ENCODE measurements at places on chromosomes 12 and 14.

DNA sequence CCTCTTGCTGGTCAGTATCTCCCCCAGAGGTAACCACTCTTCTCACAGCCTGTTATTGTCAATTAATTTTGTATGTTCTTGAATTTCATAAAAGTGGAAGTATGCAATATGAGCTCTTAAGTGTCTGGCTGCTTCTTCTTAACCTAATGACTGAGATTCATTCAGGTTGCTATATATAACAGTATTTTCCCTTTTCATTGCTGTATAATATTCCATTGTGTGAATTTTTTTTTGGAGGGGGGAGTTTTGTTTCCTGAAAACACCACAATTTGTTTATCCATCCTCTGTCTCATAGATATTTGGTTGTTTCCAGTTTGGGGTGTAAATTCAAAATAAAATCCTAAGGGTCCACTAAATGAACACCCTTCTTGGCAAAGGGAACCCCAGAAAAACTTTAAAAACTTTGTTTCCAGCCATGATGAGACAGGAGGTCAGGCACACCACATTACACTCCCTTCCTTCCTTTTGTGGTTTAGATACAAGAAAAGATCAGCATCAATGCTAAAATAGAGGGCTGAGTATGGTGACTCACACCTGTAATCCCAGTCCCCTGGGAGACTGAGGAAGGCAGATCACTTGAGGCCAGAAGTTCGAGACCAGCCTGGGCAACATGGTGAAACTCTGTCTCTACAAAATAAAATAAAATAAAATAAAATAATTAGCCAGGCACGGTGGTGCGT, 4.1 kb upstream of the DAO start:
- no peak for DNase-seq

- no peak for DNase-seq
Observed at GRCh38 chr14:94538070-94538740, 23.0 kb upstream of the SERPINA4 start.

DNA sequence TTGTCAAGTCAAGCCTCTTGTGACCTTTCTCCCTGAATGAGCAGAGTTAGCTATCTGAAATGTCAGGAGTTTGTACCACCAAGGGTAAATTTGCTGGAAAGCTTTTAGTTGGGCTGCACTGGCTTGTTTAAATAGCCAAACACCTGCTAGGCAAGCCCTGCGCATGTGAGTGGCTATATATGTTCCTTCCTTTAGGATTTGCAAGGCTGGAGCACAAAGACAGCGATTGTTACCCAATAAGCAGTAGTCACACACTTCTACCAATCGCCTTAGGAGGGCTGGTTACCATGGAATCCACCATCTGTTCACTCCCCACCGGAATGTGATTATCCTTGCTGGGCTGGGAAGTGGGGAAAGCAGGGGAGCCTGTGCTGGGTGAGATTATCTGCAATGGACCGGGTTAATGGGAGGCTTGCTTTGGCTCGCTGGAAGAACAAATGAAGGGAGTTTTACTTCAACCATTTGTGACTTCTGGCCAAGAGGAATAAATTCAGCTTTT, 102.5 kb downstream of the FGD4 start:
- no peak for DNase-seq

- no peak for DNase-seq
Observed at GRCh38 chr12:108357834-108358579, 18.9 kb upstream of the CMKLR1 start.

- DNase-seq, result no peak
Observed at GRCh38 chr12:111976291-111976690, 36.7 kb downstream of the TMEM116 start.

- DNase-seq, result no peak
Observed at GRCh38 chr14:66140963-66141362, 345.2 kb upstream of the CCDC196 start.

GRCh38 chr12:107514887-107515445, 170.6 kb upstream of the PWP1 start:
- no peak for DNase-seq

DNA sequence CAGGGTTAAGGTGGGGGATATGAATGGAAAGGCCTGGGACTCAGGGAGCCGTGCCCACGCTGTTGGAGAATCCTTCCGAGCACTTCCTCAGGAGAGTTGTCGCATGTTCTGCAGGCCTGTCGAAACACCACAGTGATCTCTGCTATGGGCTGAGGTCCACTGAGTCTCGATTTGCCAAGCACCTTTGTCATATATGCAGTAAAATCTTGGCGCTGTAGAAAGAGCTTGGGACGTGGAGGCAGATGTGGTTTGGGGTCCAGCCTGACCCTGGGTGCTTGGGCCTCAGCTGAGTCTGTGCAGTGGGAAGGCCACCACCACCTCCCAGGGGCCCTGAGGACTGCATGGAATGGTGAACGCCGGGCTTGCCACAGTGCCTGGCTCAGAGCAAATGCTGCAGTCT, 32.9 kb downstream of the C14orf132 start:
- DNase-seq, result no peak

DNA sequence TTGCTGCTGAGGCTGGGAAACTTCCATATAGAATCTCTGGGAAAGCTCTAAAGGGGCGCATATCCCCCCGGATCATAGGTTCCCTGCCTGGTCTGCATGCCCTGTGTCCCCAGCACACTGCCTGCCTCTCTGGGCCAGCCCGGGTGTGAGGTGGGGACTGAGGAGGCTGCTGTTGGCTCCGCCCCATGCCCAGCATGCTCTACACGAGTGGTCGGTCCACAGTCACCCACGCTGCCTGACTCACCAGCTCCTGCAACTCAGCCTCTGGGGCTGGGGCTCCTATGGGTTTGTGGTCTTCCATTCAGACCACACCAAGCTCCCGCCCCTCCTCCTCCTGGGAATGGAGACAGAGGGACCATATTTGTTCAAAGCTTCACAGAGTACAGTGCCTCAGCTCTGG, 88.5 kb upstream of the ANO2 start:
- no peak for DNase-seq

DNA sequence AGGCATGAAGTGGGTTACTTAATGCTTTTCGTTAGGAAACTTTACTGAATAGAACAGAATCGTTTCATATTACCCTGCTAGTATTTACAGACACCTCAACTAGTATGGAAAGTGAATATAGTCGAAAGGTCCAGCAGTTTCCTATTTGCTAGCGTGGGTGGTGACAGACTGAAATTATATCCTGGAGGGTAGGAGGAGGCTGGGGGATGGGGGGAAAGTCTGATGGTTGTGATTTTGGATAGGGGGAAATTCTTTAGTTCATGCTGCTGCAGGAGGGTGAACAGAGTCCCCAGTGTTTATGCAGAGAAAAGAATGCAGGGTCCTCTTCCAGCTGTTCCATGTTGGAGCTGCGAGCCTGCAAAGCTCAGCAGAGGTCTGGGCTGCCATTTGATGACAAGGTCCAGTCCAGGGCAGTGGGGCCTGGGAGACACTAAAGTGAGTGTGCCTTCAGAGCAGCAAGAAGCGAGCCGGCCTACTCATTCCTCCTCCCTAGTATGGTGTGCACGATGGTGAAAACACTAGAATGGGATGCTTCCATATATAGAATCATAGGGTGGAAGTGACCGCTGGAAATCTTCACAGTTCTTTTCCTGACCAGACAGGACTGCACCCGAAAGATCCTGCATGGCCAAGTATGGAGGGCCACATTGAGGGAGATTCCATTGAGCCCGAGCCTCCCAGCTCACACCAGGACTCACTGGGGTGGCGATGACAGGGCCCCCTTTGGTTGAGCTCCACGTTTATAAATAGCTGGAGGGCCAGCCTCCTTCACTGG, 2.1 kb downstream of the SAMD4A start:
- no peak for DNase-seq

- DNase-seq, result no peak
Observed at GRCh38 chr12:4112734-4113325, 160.7 kb upstream of the CCND2 start.

DNA sequence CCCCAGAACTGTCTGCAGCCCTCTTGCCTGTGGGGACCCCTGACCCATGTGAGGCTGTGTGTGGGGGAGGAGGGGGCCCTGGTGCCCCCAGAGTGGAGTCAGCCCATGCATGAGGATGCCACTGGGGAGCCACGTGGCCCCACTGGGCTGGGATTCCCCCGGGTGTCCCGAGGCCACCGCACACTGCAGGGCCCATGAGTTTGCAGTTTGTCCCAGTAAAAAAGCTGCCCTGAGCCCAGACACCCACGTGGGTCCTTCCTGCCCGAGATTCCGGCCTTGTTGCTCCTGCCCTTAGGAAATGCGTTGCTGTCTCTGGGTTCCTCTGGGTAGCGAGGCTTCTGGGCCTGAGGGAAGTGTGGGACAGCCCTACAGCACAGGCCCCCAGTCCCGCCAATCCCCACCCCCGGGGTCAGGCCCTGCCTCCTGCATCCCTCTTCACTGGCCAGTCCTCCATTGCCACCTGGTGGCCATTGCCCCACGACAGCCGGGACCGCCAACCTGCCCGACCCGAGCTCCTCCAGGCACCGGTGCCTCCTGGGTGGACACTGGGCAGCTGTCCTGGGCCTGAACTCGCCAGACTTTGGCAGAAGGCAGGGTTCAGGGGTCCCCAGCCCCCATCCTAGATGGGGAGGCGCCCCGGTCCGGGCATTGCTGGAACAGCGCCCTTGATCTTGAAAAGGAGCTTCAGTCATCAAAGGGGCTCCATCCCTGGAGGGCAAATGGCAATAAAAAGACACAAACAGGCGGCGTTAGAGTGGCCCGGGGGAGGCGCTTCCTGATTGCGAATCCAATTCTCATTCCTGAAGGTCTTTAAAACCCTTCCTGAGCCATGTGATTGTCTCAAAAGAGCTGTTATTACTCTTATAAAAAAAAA, 15.6 kb upstream of the C14orf180 start:
- peak; percentile 44 for DNase-seq

GRCh38 chr14:72608391-72609204, 285.3 kb downstream of the DPF3 start:
- DNase-seq, result no peak

GRCh38 chr12:54024127-54024526, 4.1 kb upstream of the HOXC6 start:
- DNase-seq, result no peak

- no peak for DNase-seq
Observed at GRCh38 chr12:28440081-28440608, 249.9 kb downstream of the CCDC91 start.

GRCh38 chr12:108240027-108240785, 98.9 kb downstream of the CMKLR1 start:
- DNase-seq, result no peak
